ENCODE measurements at places on chromosomes 7 and 10.

DNA sequence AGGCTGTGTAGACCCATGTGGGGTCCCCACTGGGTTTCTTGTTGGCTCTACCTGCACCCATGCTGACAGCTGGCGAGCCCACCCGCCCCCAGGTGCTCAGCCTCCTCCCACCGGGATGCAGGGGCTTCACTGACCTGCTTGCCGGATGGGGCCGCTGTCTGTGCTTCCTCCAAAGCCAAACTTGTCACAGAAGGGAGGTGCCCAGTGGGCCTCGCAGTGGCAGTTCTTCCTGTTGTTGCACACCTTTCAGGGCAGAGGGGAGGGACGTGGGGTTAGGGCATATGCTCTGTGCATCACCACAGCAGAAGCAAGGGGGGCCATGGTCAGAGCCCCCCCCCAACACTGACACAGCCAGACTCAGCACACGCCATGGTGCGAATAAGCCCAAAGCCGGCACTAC lies 146.5 kb downstream of the FANK1 start:
- H3K27ac ChIP-seq: no peak overlapping the region
- no peak for DNase-seq
- H3K36me3 ChIP-seq: no peaks in the 10 kb centered on the region

DNA sequence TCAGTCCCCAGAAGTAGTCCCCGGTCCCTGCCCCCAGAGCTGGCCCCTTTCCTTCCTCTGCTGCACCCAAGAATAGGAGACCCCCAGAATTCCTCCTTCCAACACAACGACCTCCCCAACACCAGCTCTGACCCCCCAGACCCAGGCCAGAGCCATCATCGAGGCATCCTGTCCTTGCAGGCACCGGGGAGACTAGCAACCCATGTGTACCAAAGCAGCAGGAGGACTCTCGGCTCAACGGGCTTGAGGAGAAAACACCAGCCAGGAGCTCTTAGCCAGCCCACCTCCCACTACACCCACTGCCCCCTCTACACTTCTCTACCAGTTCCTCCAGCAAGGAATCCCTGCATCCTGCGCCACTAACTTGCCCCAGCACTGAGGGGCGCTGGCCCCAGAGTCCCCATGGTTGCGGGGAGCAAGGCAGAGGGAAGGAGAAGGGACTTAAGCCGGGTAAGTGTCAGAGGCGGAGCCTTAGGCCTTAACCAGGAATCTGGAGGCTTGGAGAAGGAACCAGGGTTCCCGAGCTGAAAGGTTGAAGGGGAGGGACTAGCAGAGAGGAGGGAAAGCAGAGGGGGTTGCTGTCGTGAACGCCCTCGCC lies 3.9 kb downstream of the GRID1 start:
- peaks cover 14% of the 10 kb centered on the region for H3K4me1 ChIP-seq
- peak overlapping the region; percentile 34 for H3K4me3 ChIP-seq
- no peak overlapping the region for H3K27ac ChIP-seq
- peaks cover 65% of the 10 kb centered on the region for H3K27me3 ChIP-seq
- H3K36me3 ChIP-seq: no peaks in the 10 kb centered on the region

DNA sequence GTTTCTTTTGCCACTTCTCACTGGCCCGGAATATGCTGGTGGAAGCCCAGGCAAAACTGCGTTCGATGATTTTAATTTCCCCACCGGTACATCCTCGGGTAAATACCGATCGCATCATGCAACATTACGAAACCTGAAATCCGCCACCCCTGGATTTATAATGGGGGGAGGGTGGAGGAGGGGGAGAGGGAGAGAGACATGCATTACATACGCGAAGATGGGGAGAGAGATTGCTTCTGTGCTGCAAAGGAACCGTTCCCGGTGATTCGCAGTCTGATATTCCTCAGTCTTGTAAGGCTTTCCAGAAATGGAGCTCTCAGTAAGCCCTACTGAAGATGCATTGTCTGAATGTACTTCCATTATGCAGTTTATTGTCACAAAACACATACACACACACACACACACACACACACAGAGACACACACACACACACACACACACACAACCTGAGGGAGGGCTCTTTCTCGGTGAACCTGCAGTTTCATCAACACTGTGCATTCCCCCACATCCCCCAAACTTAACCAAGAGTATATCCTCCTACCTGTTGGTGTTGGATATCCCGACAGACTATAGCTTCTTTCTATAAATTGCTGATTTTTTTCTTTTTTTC lies 741 bp downstream of the GPR85 start:
- no peaks in the 10 kb centered on the region for H3K27me3 ChIP-seq
- peak overlapping the region; percentile 52 for H3K4me3 ChIP-seq
- peaks cover 5% of the 10 kb centered on the region for H3K4me1 ChIP-seq
- no peak for DNase-seq
- H3K27ac ChIP-seq: no peak overlapping the region
- no peaks in the 10 kb centered on the region for H3K36me3 ChIP-seq

DNA sequence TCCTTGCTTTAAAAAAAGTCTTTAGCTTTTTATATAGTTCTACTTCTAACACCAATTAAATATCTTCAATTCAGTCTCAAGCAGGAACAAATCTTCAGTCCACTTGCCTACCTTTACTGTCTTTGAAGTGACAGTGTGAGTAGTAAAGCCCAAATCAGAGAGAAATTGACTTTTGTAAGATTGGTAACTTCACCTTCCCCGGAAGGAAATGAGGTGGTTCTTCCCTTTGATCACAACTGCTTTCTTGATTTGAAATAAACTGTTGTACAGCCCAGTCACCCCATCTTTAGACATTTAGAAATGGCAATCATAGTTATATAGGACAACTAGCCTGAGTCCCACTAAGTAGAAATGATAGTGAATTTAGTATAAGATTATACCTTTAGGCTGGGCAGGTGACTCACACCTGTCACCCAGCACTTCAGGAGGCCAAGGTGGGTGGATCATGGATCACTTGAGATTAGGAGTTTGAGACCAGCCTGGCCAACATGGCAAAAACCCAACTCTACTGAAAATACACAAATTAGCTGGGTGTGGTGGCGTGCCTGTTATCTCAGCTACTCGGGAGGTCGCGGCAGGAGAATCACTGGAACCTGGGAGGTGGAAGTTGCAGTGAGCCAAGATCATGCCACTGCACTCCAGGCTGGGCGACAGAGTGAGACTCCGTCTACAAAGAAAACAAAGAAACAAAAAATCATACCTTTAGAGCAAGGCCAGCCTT lies 4.7 kb downstream of the FAS start:
- no peak for DNase-seq
- peak overlapping the region; percentile 1 for H3K27ac ChIP-seq
- H3K27me3 ChIP-seq: no peaks in the 10 kb centered on the region
- H3K4me1 ChIP-seq: peaks cover 7% of the 10 kb centered on the region

DNA sequence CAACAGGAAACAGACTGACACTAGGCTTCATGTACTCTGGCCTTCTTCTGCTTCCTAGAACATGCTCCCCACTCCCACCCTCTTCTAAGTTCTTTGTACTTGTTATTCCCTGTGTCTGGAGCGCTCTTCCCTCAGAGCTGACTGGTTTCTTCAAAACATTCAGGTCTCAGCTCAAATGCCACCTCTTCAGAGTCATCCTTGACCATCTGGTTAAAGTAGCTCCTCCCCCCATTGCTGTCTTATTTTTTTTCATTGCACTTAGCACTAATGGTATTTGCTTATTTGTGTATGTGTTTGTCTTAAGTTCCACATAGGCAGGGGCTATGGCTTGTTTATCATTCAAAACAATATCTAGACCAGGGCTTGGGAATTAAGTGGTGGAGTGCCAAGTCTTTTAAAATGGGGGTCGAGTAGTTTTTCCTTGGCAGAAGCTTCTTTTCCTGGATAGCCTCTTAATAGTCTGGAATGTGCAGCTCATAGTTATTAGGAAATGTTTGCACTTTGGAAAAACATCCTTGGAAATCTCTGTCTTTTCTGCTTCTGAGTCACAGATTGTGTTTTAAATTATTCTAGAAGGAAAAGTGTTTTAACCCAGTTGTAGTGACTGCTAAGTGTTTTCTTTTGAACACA lies 60.0 kb downstream of the RALA start:
- no peak overlapping the region for H3K4me3 ChIP-seq
- no peaks in the 10 kb centered on the region for H3K27me3 ChIP-seq
- H3K27ac ChIP-seq: no peak overlapping the region
- H3K36me3 ChIP-seq: peaks cover 16% of the 10 kb centered on the region
- peaks cover 15% of the 10 kb centered on the region for H3K4me1 ChIP-seq
- DNase-seq: no peak

DNA sequence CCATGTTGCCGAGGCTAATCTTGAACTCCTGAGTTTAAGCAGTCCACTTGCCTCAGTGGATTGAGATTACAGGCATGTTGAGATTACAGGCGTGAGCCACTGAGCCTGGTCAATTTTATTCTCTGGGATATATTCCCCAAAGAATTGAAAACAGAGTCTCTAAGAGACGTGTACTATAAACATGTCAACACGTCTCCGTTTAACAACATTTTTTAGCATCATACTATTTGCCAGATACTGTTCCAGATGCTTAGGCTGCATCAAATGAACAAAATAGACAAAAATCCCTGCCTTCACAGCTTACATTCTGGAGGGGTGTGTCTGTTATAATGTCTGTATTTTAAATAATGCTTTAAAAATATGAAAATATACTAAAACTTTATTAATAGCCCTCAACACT lies 54.1 kb upstream of the PRKG1 start:
- no peaks in the 10 kb centered on the region for H3K36me3 ChIP-seq
- no peaks in the 10 kb centered on the region for H3K4me1 ChIP-seq
- no peak overlapping the region for H3K27ac ChIP-seq
- no peak overlapping the region for H3K4me3 ChIP-seq
- no peaks in the 10 kb centered on the region for H3K27me3 ChIP-seq

DNA sequence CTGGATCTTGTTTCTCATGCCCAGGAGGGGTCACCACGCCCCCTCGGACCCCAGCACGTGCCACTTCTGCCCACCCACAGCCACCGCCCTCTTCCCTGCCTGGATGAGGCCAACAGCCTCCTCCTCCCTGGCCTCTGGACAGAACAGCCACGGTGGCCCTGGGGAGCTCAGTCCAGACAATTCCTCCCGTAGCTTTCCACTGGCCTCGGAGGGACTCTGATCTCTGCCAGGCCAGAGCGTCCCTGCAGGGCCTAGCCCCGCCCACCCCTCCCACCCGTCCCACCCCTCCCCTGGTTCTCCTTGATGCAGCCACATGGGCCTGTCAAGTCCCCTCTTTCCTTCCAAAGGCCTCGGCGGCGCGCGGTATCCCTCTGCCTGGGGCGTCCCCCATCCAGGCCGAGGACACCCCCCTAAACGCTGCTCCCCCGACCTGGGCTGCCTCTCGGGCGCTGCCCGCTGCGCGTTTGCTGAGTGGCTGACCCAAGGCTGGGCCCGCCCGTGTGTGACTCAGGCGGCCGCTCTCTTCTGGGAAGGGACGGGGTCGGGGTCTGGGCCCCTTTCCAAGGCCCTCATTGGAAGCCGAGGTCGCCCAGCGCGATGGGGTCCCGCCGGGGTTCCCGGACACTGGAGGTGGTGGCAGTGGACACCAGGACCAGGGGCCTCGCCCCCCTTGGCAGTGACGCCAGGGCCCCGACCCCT lies 557 bp downstream of the TMEM120A start:
- peak overlapping the region; percentile 97 for H3K4me3 ChIP-seq
- peaks cover 24% of the 10 kb centered on the region for H3K4me1 ChIP-seq
- peaks cover 4% of the 10 kb centered on the region for H3K36me3 ChIP-seq
- DNase-seq: no peak

DNA sequence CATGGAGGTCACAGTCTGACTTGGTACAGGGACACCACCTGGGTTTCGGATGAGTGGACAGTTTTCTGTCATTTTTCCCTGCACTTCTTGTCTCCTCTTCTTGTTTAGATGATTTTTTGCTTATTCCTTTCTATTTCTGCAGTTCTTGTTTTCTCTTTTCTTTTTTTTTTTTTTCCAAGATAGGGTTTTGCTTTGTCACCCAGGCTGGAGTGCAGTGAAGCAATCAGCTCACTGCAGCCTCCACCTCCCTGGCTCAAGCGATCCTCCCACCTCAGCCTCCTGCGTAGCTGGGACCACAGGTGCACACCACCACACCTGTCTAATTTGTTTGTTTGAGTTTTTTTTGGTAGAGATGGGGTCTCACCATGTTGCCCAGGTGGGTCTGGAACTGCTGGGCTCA lies 49.7 kb upstream of the RASGEF1A start:
- H3K27ac ChIP-seq: no peak overlapping the region
- no peaks in the 10 kb centered on the region for H3K27me3 ChIP-seq
- H3K4me1 ChIP-seq: no peaks in the 10 kb centered on the region
- DNase-seq: no peak
- no peak overlapping the region for H3K4me3 ChIP-seq

DNA sequence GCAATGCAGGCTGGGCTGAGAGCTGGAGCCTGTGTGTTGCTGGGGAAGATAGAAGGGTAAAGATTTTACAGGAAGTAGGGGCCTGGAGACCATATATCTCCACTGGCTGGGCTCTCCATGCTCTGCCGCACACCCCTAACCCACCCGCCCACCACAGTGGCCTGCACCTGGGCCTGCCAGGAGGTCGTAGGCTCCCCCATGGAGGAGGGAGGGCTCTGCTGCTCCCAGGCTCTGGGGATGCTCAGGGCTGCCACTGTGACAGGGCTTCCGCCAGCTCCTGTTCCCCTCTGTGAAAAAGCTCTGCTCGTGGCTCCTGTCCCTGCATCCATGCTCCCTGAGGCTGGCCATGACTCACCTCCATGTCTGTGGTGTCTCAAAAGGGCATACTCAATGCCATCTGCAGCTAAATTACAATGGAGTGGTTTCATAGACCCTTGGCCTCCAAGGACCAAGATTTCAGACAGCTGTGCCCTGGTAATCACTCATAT lies 106.0 kb downstream of the CXCL12 start:
- H3K36me3 ChIP-seq: no peaks in the 10 kb centered on the region
- H3K4me1 ChIP-seq: peaks cover 13% of the 10 kb centered on the region
- H3K27ac ChIP-seq: peak overlapping the region; percentile 18
- H3K4me3 ChIP-seq: no peak overlapping the region
- no peaks in the 10 kb centered on the region for H3K27me3 ChIP-seq
- no peak for DNase-seq

DNA sequence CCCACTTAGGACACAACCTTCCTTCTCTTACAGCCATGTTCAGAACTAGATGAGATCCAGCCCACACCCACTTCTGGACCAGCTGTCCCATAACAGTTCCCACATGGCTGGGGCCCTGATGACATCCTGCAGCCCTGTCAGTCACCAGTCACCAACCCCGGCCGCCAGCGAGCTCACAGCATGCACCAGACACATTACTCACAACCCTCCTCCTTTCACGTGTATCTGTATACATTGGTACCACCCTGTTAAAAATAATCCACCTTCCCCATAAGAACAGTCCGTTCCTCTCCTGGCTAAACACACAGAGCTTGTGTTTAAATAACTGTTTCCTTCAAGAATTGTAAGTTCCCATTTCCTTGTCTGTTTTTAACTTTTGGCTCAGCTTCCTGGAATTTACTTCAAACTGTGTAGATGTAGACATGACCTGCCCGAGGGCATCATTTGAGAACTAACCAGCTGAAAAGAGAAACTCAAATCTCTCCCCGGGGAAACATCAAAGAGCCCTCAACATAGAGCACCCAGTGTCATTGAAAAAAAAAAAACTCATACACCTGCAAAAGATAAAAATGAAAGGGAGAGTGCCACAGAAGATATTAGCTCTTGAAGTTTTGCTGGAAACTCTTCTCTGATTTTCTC lies 26.0 kb upstream of the PRLHR start:
- no peak overlapping the region for H3K4me3 ChIP-seq
- no peaks in the 10 kb centered on the region for H3K36me3 ChIP-seq
- no peak overlapping the region for H3K27ac ChIP-seq
- DNase-seq: no peak
- H3K4me1 ChIP-seq: peaks cover 5% of the 10 kb centered on the region
- peaks cover 56% of the 10 kb centered on the region for H3K27me3 ChIP-seq

Data from esophagus squamous epithelium (tissue), 5 donors.